ENCODE measurements at places on chromosomes 2 and 18.

DNA sequence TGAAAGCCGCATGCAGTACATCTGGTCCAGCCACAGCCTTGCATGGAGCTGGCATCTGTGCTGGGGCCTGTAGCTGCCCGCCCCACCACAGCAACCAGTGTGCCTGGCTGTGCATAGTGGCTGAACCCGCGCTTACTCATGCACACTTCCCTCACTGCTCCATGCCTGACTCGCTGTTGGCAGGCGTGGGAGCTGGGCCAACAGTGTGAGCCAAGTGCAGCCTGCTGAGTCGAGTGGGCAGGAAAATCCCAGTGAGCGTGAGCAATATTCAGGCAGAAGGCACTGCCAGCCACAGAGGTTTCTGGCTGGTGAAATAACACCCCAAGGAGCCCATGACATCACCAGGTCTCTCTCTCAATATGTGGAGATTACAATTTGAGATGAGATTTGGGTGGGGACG, 1674.1 kb upstream of the TMEFF2 start:
- DNase-seq: no peak

GRCh38 chr18:76265497-76266235, 229.4 kb downstream of the ZNF516 start:
- DNase-seq: no peak

DNA sequence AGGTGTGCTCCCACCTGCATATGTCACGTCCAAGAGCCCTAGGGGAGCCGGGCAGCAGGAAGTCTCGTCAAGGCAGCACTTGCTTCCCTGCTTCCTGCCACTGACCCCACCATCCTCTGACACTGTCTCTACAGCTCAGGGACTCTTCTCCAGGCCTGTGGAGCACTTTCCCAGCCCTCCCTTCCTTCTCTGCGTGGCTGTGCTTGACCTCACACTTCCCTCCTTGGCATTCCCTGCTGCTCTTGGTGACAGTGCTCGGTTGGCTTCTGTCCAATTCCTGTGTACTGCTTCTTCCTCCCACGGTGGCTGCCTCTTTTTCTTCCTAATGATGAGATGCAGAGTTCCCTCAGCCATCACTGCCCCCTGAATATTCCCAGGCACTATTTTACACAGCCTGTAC, 2.8 kb downstream of the CIDEA start:
- no peak for DNase-seq

DNA sequence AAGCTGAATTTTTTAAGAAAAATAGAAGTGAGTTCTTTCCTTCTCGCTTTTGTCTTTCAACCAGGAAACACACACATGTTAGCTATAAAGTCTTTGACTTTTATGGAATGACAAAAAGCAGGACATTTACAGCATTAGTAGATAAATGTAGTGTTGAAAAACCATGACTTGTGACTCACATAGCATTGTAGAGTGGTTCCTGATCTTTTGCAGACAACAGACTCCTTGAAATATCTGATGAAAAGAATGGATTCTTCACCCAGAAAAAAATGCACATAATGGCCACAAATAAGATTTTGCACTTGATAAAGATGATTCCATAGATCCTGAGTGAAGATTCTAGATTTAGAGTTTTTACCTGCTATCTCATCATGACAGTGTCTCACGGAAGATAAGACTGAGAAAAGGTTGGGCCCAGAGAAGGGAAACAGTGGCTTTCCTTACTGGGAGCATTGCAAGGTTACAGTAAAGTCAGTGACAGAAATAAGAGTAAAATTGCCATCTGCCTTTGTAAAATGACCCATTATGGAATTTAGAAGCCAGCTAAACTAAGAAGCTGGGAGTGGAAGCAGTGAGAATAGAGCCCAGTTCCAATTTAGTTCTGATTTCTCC, 14.0 kb downstream of the SMARCAL1 start:
- DNase-seq: no peak

DNA sequence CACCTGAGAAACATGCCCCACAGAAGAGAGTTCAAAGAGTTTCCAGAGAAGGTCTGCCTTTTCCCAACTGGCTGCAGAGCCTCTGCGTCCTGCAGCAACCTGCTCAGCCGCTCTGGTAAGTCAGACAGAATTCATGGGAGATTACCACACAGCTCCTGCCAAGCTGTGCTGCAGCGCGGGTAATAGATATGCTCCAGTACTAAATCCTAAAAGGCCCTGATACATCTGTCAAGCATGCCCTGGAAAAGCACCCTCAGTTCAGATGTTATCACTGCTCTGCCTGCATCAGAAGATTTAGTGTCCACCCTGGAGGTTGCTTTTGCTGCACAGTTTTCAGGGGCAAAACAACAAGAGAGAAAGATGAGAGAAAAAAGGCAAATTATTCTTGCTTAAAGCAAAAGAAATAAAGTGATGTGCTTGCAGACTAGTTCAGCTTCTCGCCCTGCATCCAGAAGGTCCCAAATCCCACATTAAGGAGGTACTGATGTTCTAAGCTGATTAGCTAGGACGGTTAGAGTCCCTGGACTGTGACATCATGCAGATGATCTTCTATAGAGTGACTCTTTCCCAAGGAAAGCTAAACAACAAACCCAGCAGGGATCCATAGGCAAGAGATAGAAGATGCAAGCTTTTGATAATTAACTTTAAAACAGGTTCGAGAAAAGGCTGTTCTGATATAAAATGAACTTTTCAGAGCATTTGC, 488.6 kb downstream of the BCL11A start:
- no peak for DNase-seq

GRCh38 chr2:237064203-237065070, 21.3 kb upstream of the COPS8 start:
- no peak for DNase-seq

DNA sequence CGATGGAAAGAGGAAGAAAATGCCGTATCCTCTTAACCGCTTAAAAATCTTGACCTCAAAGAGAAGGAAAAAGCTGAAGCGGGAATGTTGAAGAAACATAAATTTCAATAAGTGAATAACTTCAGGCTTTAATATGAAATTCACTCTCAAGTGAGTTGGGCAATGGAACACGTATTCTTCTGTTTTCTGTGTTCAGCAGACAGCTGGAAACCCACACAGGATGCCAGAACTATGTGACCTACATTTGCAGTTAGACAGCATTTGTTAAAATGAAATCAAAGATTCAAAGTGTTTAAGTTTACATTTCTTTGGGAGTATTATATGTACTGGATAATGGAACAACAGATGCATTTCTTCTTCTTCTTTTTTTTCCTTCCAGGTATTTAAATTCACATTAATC, 80.5 kb upstream of the SPATS2L start:
- no peak for DNase-seq

- DNase-seq: no peak
Observed at GRCh38 chr2:44807201-44808025, 134.1 kb upstream of the SIX3 start.

- DNase-seq: no peak
Observed at GRCh38 chr2:54632733-54633692, 90.4 kb upstream of the EML6 start.

DNA sequence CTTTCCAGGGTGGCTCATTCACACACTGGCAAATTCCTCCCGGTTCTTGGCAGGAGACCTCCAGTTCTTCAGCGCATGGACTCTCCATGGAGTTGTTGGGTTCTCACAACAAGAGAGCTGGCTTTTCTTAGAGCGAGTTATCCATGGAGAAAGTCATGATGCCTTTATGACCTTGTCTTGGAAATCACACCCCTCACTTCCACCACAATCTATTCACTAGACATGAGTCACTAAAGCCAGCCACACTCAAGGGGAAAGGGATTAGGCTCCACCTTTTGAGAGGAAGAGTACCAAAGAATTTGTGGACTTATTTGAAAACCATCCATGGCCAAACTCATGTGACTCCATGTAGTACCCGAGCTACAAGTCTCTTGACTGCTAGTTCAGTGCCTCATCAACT, 160.5 kb downstream of the SETBP1 start:
- DNase-seq: no peak

- no peak for DNase-seq
Observed at GRCh38 chr2:54808661-54809060, 85.2 kb downstream of the EML6 start.

DNA sequence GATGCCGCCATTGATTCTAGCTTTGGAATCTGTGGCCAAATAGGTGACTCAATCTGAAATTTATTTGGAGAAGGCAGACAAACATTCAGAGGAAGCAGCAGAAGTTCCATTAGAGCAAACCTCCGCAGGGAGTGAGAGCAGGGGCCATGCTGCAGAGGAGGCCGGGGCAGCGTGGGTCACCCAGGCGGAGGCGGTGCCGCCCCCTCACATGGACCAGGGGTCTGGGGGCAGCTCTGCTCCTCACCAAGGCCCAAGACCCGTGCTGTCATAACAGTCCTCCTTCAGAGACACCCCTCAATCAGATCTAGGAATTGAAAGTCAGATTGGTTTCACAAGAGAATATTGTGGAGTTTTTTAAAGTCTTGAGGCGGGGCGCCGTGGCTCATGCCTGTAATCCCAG, 92.4 kb downstream of the GBX2 start:
- no peak for DNase-seq

GRCh38 chr2:101560780-101561315, 85.9 kb upstream of the RFX8 start:
- DNase-seq: no peak

DNA sequence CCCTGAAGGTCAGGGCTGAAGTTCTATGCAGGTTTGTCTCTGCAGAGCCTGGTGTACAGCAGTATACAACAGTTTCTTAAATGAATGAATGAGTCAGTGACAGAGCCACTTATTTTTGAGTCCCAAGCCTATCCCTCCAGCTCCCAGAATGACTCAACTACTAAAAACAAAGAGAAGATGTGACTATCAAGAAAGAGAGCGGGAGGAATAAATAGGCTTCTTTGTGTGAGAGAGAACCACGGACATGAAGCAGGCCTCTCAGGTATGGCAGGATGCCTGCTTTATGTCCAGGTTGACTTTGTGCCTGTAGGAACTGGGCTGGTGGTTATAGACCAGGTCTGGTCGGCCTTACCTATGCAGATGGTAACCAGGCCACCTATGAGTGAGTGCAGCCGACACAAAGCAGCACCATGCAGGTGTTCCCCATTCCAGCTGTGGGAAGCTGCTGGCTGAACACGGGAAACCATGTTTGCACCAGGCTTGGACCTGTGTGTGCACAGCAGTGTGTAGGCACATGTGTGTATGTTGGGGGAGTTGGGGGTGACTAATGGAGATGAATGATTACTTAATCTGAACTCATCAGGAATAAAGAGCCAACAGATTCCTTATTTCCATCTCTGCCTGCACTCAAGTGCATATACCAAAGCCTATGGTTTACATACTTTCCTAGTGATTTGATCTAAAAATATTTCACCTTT, 171.0 kb downstream of the OSR1 start:
- DNase-seq: no peak

- DNase-seq: no peak
Observed at GRCh38 chr18:63520053-63520685, 22.0 kb upstream of the SERPINB12 start.

DNA sequence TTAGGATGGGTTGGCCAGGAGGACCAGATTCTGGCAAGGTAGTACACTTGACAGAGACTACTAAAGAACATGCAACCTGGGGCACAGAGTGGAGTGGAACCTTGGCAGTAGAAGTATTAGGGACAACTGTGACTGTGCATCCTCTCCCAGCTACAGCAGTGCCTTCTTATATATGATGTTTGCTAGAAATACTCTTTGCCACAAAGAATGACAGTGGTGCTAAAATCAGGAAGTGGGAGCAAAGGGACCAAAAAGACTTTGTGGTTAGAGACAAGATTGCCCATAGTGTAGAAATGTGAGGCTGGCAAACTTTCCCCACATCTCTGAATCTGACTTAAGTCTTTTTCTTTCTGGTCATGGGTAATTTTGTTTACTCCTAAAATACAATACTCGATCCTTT, 9.4 kb upstream of the SLC38A11 start:
- DNase-seq: no peak

DNA sequence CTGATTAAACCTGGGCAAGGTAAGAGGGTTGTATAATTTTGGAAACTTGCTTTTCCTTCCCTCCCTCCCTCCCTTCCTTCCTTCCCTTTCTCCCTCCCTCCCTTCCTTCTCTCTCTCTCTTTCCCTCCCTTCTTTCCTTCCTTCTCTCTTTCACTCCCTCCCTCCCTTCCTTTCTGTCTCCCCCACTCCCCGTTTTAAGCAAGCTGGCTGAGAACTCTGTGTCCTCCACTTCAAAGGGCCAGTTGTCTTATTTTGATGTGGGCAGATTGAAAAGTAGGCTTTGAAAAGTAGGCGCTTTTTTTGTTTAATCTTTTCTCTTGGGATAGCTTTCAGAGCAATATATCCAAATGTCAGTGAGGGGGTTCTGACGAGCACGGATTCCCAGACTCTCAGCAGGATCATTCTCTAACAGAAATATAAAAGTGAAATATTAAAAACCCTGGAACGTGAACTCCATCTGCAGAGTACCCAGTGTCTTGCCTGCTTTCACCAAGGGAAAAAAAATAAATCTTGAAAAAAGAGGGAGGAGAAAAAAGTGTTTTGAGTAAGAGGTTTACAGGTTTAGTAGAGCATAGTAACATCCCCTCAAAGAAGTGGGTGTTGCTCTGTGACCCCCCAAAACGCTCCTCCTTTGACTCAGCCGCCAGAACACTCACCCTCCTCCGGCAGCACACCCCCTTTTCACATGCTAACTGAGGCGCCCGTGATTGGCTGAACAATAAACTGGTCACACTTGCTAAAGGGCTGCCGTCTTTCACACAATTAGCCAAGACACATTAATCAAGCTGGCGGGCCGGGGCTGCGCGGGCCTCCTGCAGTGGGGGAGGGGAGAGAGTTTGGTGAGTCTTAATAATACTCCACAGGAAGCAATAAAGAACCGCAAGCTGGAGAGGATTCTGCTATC, 52.2 kb downstream of the CDK15 start:
- peak; percentile 17 for DNase-seq
